Diencephalon (tissue), 1 donor: ENCODE measurements at places on chromosomes 2 and 18. TPM values are rescaled to one million over a fixed set of nuclear protein-coding genes. Genes with fewer than 3 reads are reported as not detected.

MERTK gene
- total RNA-seq, result 9.7 TPM

AFF3 gene
- total RNA-seq, result 26.3 TPM

RBKS gene
- 4.6 TPM for total RNA-seq

MGAT4A gene
- total RNA-seq, result 54.0 TPM

ALKAL2 gene
- 1.4 TPM for total RNA-seq

G6PC2 gene
- not detected for total RNA-seq

DCC gene
- 30.4 TPM for total RNA-seq

CFAP221 gene
- 25.4 TPM for total RNA-seq

FBXO41 gene
- total RNA-seq, result 37.6 TPM

IRS1 gene
- 10.8 TPM for total RNA-seq

SLC9A4 gene
- 0.69 TPM for total RNA-seq

AQP4 gene
- 549 TPM for total RNA-seq

AGXT gene
- not detected for total RNA-seq

ADNP2 gene
- total RNA-seq, result 24.7 TPM

PLEKHB2 gene
- total RNA-seq, result 219 TPM

SPC25 gene
- total RNA-seq, result 9.2 TPM

CAPN13 gene
- 0.23 TPM for total RNA-seq

UGT1A3 gene
- not detected for total RNA-seq

FNDC4 gene
- 52.8 TPM for total RNA-seq

ACMSD gene
- not detected for total RNA-seq

SERPINB7 gene
- not detected for total RNA-seq

CERS6 gene
- total RNA-seq, result 122 TPM

SIX2 gene
- total RNA-seq, result not detected

USP37 gene
- 31.6 TPM for total RNA-seq

IL36G gene
- not detected for total RNA-seq

MYO3B gene
- total RNA-seq, result 1.2 TPM

PRSS56 gene
- total RNA-seq, result 1.6 TPM

DUSP19 gene
- 10.6 TPM for total RNA-seq

TOGARAM2 gene
- total RNA-seq, result 2.3 TPM

TMEM163 gene
- total RNA-seq, result 41.3 TPM

MC4R gene
- 14.8 TPM for total RNA-seq

PLB1 gene
- total RNA-seq, result 10.6 TPM

EFR3B gene
- total RNA-seq, result 72.9 TPM

IL37 gene
- total RNA-seq, result not detected

ALPG gene
- not detected for total RNA-seq

TTC31 gene
- total RNA-seq, result 11.8 TPM

CDCA7 gene
- total RNA-seq, result 21.9 TPM

MSTN gene
- total RNA-seq, result 5.3 TPM

GNAL gene
- total RNA-seq, result 122 TPM

RSAD2 gene
- 3.2 TPM for total RNA-seq

SCYGR4 gene
- not detected for total RNA-seq

DSEL gene
- total RNA-seq, result 61.1 TPM

DSG1 gene
- total RNA-seq, result 0.23 TPM

ARPC2 gene
- 164 TPM for total RNA-seq
